ENCODE measurements at places on chromosomes 2 and 18. TPM values are rescaled to one million over a fixed set of nuclear protein-coding genes. Genes with fewer than 3 reads are reported as not detected.

The CNRIP1 gene
- total RNA-seq: not detected

The ALPG gene
- not detected for total RNA-seq

The COL3A1 gene
- 424 TPM for total RNA-seq

The LIMS3 gene
- 3.7 TPM for total RNA-seq

The DLX1 gene
- not detected for total RNA-seq

The ERICH2 gene
- total RNA-seq: not detected

The PIEZO2 gene
- 4.9 TPM for total RNA-seq

The ZDBF2 gene
- total RNA-seq: 8.1 TPM

The PROKR1 gene
- not detected for total RNA-seq

- no peak overlapping the region for H3K4me3 ChIP-seq
- H3K27me3 ChIP-seq: no peaks in the 10 kb centered on the region
- no peaks in the 10 kb centered on the region for H3K4me1 ChIP-seq
- no peak for DNase-seq
- no peaks in the 10 kb centered on the region for H3K36me3 ChIP-seq
These were observed 36.9 kb upstream of the FZD7 start for GRCh38 chr2:201996679-201997314.

- H3K27ac ChIP-seq: no peak overlapping the region
- no peak overlapping the region for H3K4me3 ChIP-seq
- H3K27me3 ChIP-seq: no peaks in the 10 kb centered on the region
- DNase-seq: no peak
- H3K36me3 ChIP-seq: no peaks in the 10 kb centered on the region
- H3K4me1 ChIP-seq: peaks cover 20% of the 10 kb centered on the region
These were observed 13.7 kb downstream of the GEMIN6 start for GRCh38 chr2:38791744-38792143.

- peaks cover 66% of the 10 kb centered on the region for H3K4me1 ChIP-seq
- no peak for DNase-seq
- peak overlapping the region; percentile 31 for H3K27ac ChIP-seq
These were observed 36.6 kb downstream of the USP34 start for GRCh38 chr2:61434314-61434713.

GRCh38 chr18:78780719-78781600, 198.7 kb upstream of the SALL3 start:
- H3K4me3 ChIP-seq: no peak overlapping the region
- no peak for DNase-seq
- H3K27me3 ChIP-seq: no peaks in the 10 kb centered on the region
- no peaks in the 10 kb centered on the region for H3K36me3 ChIP-seq
- no peak overlapping the region for H3K27ac ChIP-seq
- H3K4me1 ChIP-seq: no peaks in the 10 kb centered on the region

GRCh38 chr2:207934720-207935119, 90.6 kb downstream of the PLEKHM3 start:
- H3K4me3 ChIP-seq: no peak overlapping the region
- DNase-seq: no peak
- no peak overlapping the region for H3K27ac ChIP-seq

DNA sequence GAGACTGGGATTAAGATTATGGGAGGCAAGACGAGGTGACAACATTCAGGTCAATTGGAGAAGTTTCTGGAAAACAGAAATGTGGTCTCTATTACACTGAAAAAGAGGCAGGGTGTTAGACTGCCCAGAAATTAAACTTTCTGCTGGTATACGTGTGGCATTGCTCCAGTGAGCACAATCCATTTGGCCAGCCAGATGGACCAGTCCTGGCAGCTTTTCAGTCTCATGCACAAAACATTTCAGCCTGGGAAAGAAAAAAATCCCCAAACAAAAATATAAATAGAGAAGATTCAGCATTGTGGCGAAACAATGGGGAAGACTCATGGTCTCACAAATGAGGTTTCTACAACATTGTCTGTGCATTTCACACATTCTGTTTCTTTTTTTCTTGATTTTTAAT, 113.9 kb downstream of the HNMT start:
- H3K4me1 ChIP-seq: no peaks in the 10 kb centered on the region
- H3K4me3 ChIP-seq: no peak overlapping the region
- H3K27ac ChIP-seq: no peak overlapping the region
- DNase-seq: no peak
- H3K27me3 ChIP-seq: no peaks in the 10 kb centered on the region

- H3K27me3 ChIP-seq: no peaks in the 10 kb centered on the region
- no peaks in the 10 kb centered on the region for H3K4me1 ChIP-seq
- H3K27ac ChIP-seq: no peak overlapping the region
- H3K4me3 ChIP-seq: no peak overlapping the region
- no peak for DNase-seq
- H3K36me3 ChIP-seq: no peaks in the 10 kb centered on the region
These were observed 36.1 kb upstream of the ANKRD62 start for GRCh38 chr18:12057419-12058039.

GRCh38 chr2:18284331-18284730, 276.1 kb downstream of the RDH14 start:
- no peaks in the 10 kb centered on the region for H3K36me3 ChIP-seq
- H3K4me1 ChIP-seq: no peaks in the 10 kb centered on the region
- no peaks in the 10 kb centered on the region for H3K27me3 ChIP-seq
- DNase-seq: no peak
- H3K27ac ChIP-seq: no peak overlapping the region
- no peak overlapping the region for H3K4me3 ChIP-seq

DNA sequence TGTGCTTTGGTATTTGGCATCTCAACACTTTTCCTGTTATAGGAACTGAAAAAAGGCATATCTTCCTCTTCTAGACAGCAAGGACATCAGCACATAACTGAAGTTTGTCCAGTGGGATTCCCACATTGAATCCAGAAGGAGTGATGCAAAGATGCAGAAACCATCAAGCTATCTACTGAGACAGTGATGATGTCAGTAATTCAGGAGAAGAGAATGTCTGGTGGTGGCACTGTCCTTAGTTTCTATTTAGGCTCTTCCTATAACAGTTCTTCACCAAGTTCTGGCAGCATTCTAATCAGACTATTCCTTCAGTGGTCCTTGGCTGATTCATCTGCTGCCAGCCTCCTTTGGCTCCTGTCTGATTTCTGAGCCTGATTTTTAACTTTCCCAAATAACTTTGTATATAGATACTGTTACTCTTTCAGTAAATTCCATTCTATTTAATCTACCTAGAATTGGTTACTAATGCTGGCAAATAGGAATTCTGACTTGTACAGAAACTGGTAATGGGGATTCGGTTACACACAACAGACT, 56.6 kb upstream of the AGPS start:
- H3K36me3 ChIP-seq: no peaks in the 10 kb centered on the region
- peaks cover 12% of the 10 kb centered on the region for H3K4me1 ChIP-seq
- H3K27ac ChIP-seq: no peak overlapping the region
- H3K27me3 ChIP-seq: no peaks in the 10 kb centered on the region

DNA sequence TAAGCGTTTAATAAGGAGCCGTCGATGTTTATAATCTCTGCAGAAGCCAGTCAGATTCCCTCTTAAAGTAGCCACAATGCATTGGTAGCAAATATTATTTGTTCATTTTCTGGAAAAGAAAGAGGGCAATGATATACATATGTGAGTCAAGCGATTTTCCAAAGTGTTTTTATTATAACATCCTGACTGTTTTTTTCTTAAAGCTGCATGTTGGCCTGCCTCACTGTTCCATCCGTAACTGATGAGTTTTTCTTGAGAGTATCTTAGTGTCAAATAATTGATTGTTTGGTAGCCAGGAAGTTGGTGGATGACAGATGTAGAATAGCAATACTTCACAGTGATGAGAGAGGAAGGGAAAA, 3.7 kb downstream of the TSHZ1 start:
- H3K4me1 ChIP-seq: peaks cover 68% of the 10 kb centered on the region
- no peak overlapping the region for H3K4me3 ChIP-seq
- no peaks in the 10 kb centered on the region for H3K27me3 ChIP-seq

GRCh38 chr2:160510617-160511016, 17.0 kb upstream of the RBMS1 start:
- no peak overlapping the region for H3K27ac ChIP-seq
- no peaks in the 10 kb centered on the region for H3K36me3 ChIP-seq
- no peak for DNase-seq
- no peaks in the 10 kb centered on the region for H3K27me3 ChIP-seq

- H3K27ac ChIP-seq: no peak overlapping the region
- H3K27me3 ChIP-seq: no peaks in the 10 kb centered on the region
- peaks cover 38% of the 10 kb centered on the region for H3K4me1 ChIP-seq
- no peak overlapping the region for H3K4me3 ChIP-seq
These were observed 11.7 kb downstream of the PHOSPHO2 start for GRCh38 chr2:169705927-169706326.

GRCh38 chr2:17821535-17822444, 5.5 kb downstream of the MSGN1 start:
- no peak for DNase-seq
- no peaks in the 10 kb centered on the region for H3K36me3 ChIP-seq
- H3K27ac ChIP-seq: no peak overlapping the region
- no peak overlapping the region for H3K4me3 ChIP-seq
